ENCODE measurements at places on chromosomes 1 and 21.

GRCh38 chr1:110780600-110781484, 92.1 kb upstream of the CD53 start:
- peak; percentile 59 for DNase-seq

DNA sequence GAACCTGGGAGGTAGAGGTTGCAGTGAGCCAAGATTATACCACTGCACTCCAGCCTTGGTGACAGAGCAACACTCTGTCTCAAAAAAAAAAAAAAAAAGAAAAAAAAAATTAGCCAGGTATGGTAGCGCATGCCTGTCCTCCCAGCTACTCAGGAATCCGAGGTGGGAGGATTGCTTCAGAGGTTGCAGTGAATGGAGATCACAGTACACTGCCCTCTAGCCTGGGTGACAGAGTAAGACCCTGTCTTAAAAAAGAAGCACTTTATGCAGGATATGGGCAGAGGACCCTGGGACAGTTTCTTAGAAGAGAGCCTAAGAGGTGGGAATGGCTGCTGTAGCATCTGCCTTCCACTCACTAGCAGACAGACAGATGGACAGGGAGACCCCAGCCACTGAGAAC, 23.0 kb downstream of the IQGAP3 start:
- no peak for DNase-seq

DNA sequence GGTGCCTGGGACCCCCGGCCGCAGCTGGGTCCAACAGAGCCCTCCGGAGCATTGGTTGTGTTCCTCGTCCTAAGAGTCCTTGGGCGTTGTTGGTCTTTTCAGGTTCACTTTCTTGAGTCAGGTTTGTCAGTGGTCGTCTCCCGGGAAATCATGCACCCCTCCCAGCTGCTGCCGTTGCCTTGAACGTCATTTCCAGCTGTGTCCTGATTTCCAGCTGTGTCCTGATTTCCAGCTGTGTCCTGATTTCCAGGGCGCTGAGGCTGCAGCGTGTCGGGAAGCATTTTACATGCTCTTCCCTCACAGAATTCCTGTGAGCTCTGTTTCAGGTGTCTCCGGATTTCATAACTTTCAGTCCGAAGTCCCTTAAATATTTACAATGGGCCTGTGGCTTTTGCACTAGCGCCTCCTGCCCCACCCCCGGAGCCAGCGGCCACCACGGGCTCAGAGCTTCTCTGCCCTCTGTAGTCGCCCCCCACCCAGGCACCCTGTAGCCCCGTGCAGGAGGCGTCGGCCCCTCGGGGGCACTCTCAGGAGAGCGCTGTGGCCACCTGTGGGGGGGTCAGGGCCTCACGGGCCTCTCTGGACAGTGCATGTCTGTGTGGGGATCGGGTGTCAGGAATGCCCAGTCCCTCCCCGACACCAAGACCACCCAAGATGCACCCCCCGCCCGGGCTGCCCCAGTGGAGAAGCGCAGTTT, 66.7 kb downstream of the COL18A1 start:
- no peak for DNase-seq

DNA sequence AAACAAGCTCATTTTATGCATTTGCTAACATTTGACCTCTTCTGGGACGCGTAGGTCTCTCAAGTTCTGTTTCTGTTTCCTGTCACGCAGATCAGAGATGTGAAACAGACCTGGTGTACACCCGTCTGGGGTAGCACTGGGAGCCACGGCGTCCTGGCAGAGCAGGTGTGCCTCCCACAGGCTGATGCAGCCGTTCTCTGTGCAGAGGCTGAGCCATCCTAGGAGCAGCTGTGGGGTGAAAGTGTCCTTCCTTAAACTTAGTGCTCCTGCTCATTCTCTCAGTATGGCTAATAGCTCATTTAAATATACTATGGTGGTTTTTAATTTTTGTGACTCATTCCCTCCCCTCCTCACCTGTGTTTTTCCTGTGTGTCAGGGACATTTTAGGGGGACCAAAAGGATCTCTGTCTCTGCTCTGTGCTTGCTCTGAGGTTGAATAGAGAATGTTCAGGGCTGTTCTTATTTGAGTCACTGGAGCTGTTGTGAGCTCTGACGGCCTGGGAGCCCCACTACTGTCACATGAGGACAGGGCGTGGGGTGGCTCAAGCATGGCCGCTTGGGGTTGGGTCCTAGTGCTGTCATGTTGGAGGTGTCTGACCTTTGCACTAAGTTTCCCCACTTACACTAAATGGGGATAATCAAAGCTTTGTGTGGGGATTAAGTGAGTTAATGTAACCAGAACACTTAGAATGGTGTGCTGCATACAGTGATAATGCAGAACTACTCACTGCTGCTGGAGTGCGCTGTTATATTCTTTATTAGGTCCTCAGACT, 43.0 kb downstream of the GALNT2 start:
- peak; percentile 83 for DNase-seq

DNA sequence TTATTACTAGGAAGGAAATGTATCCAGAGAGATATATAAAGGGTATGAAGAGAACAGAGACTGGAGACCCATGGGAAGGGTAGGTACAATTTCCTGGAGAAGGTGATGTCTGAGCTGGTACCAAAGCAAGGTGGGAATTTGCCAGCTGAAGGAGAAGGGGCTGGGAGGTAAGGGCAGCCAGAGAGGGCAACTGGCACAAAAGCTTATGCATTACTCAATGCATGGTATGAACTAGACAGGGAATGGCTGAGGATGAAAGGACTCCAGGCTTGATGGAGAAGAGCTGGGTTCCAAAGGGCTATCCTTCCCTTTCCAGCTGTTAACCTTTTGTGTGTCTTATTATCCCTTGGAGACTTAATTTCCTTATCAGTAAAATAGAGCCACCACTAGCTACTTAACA, 113.6 kb upstream of the GADD45A start:
- no peak for DNase-seq

- no peak for DNase-seq
Observed at GRCh38 chr1:111990026-111990877, 784 bp upstream of the KCND3 start.

DNA sequence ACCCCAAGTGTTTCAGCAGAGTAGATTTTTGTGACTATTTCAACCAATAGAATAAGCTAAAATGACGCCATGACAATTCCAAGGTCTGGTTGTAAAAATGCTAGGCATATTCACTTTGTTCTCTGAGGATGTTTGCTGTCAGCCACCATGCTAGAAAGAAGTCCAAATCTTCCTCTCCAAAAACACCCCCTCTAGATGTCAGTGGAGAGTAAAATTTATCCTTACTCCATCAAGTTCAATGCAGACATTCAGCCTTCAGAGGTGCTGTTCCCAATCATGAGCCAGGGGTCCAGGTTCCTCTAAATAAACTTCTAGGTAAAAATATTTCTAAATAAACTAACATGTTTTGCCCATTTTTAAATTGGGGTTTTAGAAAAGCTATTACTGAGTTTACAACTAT, 395.4 kb upstream of the ADAMTS5 start:
- DNase-seq: no peak

DNA sequence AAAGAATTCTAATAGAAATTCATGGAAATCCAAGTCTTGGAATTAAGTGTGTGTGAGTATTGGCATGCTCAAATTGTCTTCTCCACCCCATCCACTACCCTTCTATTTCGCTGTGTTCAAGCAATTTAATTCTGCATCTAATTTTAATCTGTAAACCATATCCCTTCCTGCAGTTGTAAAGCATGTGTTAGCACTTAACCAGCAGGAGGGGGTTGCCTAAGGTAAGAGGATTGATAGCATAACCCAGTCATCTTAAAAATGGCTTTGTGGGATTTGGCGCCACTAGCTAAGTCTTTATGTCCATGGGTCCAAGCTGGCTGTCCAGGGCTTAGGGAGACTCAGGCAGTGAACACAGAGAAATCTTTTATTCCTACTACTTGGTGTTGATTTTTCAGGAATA, 210.3 kb downstream of the PTPRC start:
- DNase-seq: no peak

- no peak for DNase-seq
Observed at GRCh38 chr1:58721247-58721820, 21.5 kb upstream of the MYSM1 start.

All from stimulated activated CD4-positive, alpha-beta T cell treated with anti-CD3 and anti-CD28 coated beads, Interleukin-15, amount 100 ng/mL, for 48 hours (primary cell).